Activated T-helper 2 cell treated with anti-CD3 and anti-CD28 coated beads, Interferon-gamma antibody, Interleukin-2, Interleukin-4, amounts not matched to agents 10 μg/mL and 5 μg/mL and 100 μg/mL, durations not matched to agents 14 hours and 24 hours and 36 hours (primary cell): ENCODE measurements at places on chromosomes 7 and 10. TPM values are rescaled to one million over a fixed set of nuclear protein-coding genes. Genes with fewer than 3 reads are reported as not detected.

GIMAP7 gene
- total RNA-seq: 22.6 and 24.1 TPM in 2 replicates

IQUB gene
- total RNA-seq: 0.25 TPM in 1 of 2 replicates, not detected in the other

SLC26A5 gene
- total RNA-seq: 0.07 TPM in 1 of 2 replicates, not detected in the other

LMOD2 gene
- not detected in 2 replicates for total RNA-seq

GRCh38 chr7:128323459-128324367 is 20.0 kb downstream of the RBM28 start:
- no peak for DNase-seq
- H3K36me3 ChIP-seq: peaks cover 72% of the 10 kb centered on the region
- no peaks in the 10 kb centered on the region for H3K27me3 ChIP-seq
- H3K4me1 ChIP-seq: peaks cover 24% of the 10 kb centered on the region

GRCh38 chr7:85512790-85513189 is 325.9 kb upstream of the SEMA3D start:
- H3K27ac ChIP-seq: no peak overlapping the region
- H3K27me3 ChIP-seq: no peaks in the 10 kb centered on the region
- DNase-seq: no peak
- H3K4me1 ChIP-seq: no peaks in the 10 kb centered on the region

GRCh38 chr10:14024329-14025202 is 306.2 kb downstream of the FRMD4A start:
- H3K27ac ChIP-seq: no peak overlapping the region
- peaks cover 2% of the 10 kb centered on the region for H3K4me1 ChIP-seq
- no peak overlapping the region for H3K4me3 ChIP-seq
- H3K36me3 ChIP-seq: no peaks in the 10 kb centered on the region
- H3K27me3 ChIP-seq: peaks cover 39% of the 10 kb centered on the region
- no peak for DNase-seq

- H3K36me3 ChIP-seq: peaks cover 75% of the 10 kb centered on the region
- peak overlapping the region; percentile 2 for H3K4me3 ChIP-seq
- no peaks in the 10 kb centered on the region for H3K27me3 ChIP-seq
- peaks cover 70% of the 10 kb centered on the region for H3K4me1 ChIP-seq
Observed at GRCh38 chr7:155752756-155753445, 59.4 kb downstream of the SHH start.

GRCh38 chr10:98107644-98108430 is 26.6 kb upstream of the R3HCC1L start:
- H3K4me3 ChIP-seq: no peak overlapping the region
- H3K27me3 ChIP-seq: peaks cover 18% of the 10 kb centered on the region
- no peak overlapping the region for H3K27ac ChIP-seq
- DNase-seq: no peak
- no peaks in the 10 kb centered on the region for H3K4me1 ChIP-seq

DNA sequence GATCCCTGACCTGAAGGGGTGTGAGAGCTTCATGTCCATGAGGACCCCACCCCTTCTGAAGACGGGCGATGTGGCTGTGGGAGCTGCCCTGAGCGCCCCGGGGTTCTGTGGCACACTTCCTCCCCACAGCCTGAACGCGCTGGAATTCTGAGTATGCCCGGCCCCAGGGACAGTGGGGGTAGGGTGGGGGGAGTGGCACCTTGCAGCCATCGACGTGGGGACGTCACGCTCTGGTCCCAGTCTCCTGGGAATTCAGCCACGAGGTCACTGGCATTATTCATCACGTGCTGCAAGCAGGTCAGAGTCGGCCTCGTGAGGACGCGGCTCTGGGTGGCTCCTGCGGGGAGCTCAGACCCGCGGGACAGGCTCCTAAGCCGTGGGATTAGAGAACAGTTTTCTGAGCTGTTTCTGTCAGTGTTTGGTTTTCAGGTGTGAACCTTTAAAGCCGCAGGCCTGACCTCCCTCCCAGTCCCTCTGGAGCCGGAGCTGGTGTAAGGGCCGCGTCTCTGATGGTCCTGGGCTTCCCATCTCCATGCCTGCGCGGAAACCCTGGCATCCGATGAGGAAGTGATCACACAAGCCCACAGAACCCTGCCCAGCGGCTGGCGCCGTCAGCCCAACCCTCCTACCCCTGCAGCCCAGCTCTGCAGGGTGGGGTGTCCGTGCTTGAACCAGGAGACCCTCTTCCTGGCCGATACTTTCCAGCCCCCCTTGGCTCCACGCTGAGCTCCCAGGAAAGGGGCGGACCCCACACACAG is 16.1 kb downstream of the GPR146 start:
- no peaks in the 10 kb centered on the region for H3K36me3 ChIP-seq
- H3K27me3 ChIP-seq: peaks cover 3% of the 10 kb centered on the region
- no peak for DNase-seq
- no peak overlapping the region for H3K27ac ChIP-seq
- no peak overlapping the region for H3K4me3 ChIP-seq
- peaks cover 6% of the 10 kb centered on the region for H3K4me1 ChIP-seq
